ENCODE measurements at places on chromosomes 12 and 14.
A peak's percentile ranks its signal among the peaks of the same experiment; 100 is the strongest.

GRCh38 chr12:30926243-30927221 is at the start of gene TSPAN11:
Gene TSPAN11, plus strand, starts transcription at chr12:30926748. Its CDS starts 27,244 bp downstream, at chr12:30953992.
- no peak for DNase-seq

DNA sequence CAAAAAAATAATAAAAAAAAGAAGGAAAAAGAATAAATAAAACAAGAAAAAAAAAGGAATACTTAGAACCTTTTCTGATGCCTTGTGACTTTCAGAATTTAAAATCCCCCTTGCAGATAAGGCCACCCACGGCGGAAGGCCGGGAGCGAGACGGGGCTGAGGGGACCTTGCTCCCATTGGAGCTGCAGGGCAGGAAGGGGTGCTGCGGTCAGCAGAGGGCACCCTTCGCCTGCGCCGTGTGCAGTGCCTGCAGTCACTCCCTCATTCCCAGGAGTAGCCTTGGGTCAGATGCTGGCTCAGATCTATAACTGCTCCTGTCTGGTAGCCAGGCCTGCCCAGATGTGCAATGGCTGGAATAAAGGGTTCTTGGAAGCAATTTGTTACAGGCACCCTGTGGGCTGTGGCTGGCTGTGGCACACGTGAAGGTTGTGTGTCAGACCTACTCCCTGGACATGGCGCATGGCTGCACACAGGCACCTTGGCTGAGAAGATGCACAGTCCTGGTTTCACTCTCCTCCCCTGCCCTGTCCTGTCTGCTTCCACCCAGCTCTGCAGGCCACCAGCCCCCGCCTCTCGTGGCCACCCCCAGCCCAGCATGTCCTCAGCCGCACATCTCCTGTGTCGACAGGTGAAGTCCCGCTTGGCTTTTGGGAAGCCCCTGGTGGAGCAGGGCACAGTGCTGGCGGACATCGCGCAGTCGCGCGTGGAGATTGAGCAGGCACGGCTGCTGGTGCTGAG is 13.4 kb upstream of the ALDH2 start:
- DNase-seq, result no peak

DNA sequence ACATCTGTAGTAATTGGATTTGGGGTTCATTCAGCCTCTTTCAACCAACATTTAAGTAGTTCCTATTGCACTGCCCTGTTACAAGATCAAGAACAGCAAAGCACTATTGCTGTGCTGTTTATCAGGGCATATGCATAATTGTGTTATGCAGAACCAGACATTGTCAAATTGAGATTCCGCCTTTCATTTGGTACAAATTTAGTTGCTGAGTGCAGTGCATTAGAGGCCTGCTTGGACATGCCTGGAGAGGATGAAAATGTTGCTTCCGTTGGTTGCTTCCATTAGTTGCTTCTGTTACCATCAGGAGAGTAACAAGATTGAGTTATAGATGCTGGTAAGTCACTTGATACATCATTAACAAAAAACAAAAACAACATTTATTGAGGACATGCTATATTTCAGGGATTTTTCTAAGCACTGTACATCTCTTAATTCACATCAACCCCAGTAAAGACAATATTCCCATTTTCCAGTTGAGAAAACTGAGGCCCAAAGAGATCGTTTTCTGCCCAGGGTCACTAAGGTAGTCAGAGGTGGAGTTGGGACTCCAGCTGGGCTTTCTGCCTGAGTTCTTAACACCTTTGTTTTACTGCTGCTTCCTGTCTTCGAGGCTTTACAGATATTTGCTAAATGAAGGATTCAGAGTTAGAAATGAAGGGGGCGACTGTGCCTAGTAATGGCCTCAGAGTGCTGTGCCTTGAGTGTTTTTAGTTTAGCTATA is 79.3 kb downstream of the PPP2R5C start:
- no peak for DNase-seq

- no peak for DNase-seq
Measured at GRCh38 chr14:54465654-54466053, 23.1 kb downstream of the GMFB start.

DNA sequence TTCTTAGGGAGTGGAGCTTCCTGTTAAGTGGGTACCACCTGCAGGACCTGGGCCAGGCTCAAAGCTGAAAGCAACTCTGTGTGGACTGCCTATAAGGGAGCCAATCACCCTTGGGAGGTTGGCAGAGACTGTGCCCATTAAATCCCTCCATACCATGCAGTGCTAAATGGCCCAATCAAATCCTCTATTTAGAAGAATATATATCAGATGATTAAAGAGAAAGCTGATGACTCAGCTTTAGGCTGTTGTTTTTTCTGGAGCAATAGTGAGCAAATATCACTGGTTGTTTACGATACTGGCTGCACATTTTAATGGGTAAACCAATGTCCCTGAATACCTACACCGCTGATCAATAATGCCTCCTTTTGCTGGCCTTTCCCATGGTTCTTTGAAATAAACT is 101.3 kb downstream of the TMX1 start:
- no peak for DNase-seq

DNA sequence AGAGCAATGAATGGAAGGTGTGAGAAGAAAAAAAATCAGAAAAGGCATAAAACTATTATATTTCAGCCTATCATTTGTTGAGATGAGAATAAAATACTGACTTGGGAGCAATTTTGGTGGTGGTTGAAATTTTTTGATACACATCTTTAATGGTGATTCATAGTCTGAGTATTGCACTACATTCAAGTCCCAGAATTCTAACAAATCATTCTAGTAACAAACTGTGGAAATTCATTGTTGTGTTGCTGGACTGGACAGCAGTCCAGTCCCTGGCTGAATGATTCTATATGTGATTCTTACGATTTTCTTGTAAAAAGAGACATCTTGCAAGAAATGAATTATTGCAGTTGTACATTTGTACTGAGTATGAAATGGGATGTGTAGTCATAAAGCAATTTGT is 268.6 kb downstream of the TRHDE start:
- no peak for DNase-seq

GRCh38 chr14:21852061-21852664 is 178.5 kb upstream of the OR4E1 start:
- DNase-seq, result peak; percentile 64

GRCh38 chr12:98385641-98386040 is 129.7 kb upstream of the TMPO start:
- no peak for DNase-seq

DNA sequence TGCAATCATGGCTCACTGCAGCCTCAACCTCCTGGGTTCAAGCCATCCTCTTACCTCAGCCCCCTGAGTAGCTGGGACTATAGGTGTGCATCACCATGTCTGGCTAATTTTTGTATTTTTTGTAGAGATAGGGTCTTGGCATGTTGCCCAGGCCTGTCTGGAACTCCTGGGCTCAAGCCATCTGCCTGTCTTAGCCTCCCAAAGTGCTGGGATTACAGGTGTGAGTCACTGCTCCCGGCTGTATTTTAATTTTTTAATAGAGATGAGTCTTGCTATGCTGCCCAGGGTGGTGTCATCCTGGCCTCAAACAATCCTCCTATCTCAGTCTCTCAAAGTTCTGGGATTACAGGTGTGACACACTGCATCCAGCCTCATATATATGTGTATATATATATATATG is 31.7 kb upstream of the GPRC5A start:
- no peak for DNase-seq

GRCh38 chr14:51004801-51005526 is 60.7 kb upstream of the PYGL start:
- no peak for DNase-seq

DNA sequence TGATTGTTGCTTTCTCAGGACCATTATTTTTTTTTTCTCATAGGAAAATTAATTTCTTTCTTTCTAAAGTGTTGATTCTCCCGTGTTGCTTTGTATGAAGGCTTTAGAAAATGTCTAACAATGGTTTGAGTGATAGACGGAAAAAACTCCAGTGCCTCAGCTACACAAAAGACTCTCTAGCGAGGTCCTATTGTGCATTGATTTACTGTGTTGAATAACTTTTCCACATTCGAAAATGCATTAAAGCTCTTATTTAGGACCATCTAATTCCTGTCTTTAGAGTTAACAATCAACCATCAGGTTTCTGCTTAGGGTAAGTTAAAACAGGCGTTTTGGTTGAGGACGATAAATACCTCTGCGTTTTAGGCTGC is 99.6 kb downstream of the PTPN11 start:
- no peak for DNase-seq

DNA sequence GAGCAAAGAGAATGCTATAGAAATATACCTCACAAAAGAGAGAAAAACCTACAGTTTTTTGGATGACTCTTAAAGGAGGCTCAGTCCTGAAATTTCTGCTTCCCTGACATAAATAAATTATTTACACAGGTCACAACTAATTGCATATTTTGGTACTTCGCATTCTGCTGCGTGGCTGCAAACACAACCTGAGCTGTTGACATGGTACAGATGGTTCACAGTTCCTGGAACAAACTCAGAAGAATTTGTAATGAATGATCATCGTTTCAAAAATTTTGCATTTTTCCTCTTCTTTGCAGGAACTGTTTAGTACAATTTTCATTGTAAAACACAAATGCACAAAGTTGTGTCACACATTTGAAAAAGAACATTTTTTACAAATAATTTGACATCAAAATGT is 313.7 kb upstream of the SYT1 start:
- DNase-seq, result no peak

DNA sequence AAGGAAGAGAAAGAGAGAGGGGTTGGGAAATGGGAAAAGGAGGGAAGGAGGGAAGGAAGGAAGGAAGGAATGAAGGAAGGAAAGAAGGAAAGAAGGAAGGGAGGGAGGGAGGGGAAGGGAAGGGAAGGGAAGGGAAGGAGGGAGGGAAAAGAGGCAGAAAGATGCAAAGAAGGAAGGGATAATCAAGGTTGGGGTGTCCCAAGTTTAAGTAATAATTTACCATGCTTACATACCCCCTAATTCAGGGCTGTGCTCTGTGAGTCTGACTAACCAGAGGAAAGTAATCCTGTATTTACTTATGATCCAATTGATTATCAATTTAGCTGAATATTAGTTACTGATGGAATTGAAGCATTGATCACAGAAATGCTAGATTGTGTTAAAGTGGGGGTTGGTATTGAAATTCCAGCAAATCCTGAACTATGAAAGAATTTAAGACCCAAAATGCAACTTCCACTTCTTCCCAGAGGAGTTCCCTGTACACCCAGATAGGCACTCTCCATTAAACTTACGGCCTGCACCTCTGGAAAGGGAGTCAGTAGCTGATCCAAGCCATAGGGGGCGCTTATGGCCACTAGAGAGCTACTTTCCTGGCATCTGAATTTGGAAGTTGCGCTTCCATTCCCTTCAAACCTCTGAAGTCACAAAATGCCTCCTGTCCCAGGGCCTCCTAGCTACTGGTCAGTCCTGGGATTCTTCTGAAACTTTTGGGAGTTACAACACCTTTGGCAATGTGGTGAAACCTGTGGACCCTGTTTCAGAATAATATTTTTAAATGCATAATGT is 162.7 kb upstream of the PWP1 start:
- DNase-seq, result no peak

DNA sequence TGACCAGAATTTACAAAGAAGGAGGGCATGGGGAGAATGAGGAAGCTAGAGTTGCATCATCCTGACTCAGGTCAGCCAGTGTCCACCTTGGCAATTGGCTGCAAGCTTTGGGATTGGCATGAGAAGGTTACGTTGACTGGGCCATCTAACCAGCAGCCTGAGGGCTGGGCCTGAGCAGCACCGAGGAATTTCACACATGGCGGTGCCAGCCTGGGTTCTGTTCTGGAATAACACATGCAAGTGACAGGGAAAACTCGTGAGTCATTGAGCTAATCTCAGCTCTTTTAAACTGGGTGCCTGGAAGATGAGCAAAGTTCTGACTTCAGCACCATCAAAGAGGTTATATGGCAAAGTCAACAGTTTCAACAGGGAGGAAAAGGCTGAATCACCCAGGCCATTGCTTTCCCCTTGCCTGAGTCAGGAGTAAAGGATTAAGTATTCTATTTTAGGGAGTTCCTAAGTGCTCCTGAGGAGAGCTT is 543.2 kb upstream of the TBX3 start:
- DNase-seq, result no peak

- DNase-seq, result no peak
Measured at GRCh38 chr12:113477171-113477841, 5.6 kb upstream of the LHX5 start.

DNA sequence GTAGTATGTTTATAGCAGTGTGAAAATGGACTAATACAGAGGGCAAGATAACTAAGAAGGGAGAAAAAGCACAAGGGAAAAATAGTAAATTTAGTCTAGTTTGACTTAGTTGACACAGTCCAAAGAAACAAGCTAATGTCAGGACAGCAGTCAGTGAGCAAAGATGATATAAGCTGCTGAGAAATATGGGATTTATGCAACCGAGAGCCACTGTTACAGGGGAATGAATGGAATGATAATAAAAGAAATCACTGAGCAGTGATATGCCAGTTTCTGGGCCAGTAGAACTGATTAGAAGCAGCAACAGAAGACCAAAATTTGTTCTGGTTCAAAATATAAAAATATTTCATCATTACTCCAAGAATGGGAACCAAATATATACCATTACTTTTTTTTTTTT is 60.1 kb downstream of the R3HDM2 start:
- no peak for DNase-seq

GRCh38 chr12:121300083-121300819 is 3.7 kb upstream of the CAMKK2 start:
- DNase-seq, result no peak

GRCh38 chr12:67452119-67452805 is 183.1 kb downstream of the CAND1 start:
- no peak for DNase-seq

- peak; percentile 84 for DNase-seq
Measured at GRCh38 chr12:14774074-14774905, 29.0 kb downstream of the WBP11 start.

GRCh38 chr12:8771072-8771471 is 51.3 kb upstream of the A2ML1 start:
- no peak for DNase-seq

- no peak for DNase-seq
Measured at GRCh38 chr12:40534828-40535227, 157.4 kb upstream of the CNTN1 start.

GRCh38 chr12:88662961-88663360 is 82.7 kb upstream of the KITLG start:
- no peak for DNase-seq

DNA sequence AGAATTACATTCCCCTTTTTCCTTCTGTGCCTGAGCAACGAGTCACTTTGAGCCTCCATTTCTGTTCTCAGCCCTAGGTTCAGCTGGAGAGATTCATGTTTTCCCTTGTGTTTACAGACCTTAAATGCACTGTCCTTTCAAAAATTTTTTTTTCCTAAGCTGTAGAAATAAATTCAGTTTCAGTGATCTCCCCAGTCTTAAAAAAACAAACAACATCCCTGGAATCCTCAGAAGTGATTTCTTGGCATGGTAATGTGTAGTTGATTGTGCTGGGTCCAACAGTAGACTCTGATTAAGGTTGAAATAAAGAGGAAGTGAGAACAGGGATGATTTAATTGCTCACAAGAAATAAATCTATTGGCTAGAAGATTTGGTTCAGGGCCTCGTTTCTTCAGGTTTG is 89.3 kb downstream of the NTN4 start:
- DNase-seq, result no peak

DNA sequence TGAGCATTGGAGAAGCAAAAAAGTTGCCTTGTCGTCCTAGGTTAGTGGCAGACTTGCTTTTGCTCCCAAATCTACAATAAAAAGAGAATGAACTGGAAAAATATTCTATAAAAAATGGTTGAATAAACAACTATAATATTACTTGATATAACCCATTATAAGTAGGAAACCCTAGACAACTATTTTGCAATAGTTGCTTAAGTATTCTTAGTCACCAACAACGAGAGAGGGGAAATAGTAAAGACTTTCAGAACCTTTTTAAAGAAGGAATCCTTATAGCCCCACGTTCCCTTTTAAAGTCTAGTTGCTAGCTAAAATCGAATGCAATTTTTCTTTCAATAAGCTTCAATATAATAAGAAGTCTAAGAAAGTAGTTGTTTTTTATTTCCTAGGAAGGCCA is 17.5 kb downstream of the AQP6 start:
- no peak for DNase-seq

Data from effector CD4-positive, alpha-beta T cell (primary cell).